Mononuclear cell (primary cell): ENCODE measurements at places on chromosomes 5 and 9. TPM values are rescaled to one million over a fixed set of nuclear protein-coding genes. Genes with fewer than 3 reads are reported as not detected.

TRMT10B gene
- 3.0 TPM for total RNA-seq

FOXD4L6 gene
- not detected for total RNA-seq

FST gene
- 0.84 TPM for total RNA-seq

C5orf58 gene
- total RNA-seq = not detected
